Sciatic nerve (tissue), 2 donors: ENCODE measurements at places on chromosomes 13 and 19.

- no peak for DNase-seq
Measured at GRCh38 chr13:113851480-113851803, 12.4 kb downstream of the GAS6 start.

DNA sequence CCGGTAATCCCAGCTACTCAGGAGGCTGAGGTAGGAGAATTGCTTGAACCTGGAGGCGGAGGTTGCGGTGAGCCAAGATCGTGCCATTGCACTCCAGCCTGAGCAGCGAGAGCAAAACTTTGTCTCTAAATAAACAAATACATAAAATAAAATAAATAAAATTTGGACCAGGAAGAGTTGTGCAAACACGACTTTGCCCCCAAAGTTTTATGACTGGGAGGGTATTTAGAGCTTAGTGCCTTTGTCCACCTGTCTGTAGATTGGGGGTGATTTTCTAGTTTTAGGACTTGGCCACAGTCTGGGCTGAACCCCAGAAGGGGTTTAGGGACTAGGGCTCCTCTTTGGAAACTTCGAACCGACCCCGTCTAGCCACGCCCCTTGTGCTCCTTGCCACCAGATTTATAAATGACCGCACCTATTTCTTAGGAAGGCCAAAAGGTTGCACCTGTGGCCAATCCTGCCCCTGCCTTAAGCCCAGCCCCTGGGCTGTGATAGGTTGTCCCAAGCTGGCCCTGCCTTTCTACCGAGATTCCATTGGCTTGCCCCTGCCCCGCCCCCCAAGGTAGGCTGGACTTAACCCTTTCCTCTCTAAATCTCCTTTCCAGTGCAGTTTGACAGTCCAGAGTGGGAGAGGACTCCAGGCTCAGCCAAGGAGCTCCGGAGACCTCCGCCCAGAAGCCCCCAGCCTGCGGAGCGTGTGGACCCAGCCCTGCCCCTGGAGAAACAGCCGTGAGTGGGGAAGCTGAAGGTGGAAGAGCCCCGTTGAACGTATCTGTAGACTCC is 5.3 kb downstream of the SHD start:
- DNase-seq: no peak

- DNase-seq: no peak
Measured at GRCh38 chr19:7492558-7492957, 3.7 kb upstream of the PEX11G start.

GRCh38 chr13:77516342-77516789 is 19.1 kb upstream of the SCEL start:
- DNase-seq: no peak

- no peak for DNase-seq
Measured at GRCh38 chr13:112781287-112781686, 91.4 kb downstream of the ATP11A start.

DNA sequence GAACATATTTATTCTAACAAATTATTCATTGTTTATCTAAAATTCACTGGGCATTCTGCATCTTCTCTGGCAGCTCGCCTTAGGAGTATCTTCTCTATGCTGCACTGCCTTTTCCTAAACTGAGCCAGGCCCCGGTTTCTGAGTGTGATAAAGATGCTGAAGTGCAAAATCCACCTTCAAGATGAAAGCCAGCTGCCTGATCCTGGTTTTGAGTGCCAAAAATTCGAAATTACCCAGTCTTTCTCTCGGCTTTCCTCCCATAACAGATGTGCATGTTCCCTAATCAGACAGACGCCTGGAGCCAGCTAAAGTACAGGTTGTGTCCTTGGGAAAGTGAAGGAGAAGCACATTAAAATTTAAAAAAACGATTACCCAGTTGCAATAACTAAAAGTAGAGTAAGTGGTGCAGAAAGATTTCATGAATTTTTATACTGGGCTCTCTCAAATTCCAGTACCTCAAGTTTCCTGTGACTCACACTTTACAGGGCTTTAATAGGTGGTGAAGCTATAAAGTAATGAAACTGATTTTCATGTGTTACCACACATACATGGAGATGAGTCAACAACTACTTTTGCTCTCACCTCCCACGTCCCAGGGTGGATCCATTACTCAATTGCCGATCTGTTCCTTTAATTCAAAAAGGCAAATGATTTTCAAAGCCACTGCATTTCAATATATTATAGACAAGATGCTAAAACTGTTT is 65.0 kb upstream of the GTF2F2 start:
- DNase-seq: no peak

DNA sequence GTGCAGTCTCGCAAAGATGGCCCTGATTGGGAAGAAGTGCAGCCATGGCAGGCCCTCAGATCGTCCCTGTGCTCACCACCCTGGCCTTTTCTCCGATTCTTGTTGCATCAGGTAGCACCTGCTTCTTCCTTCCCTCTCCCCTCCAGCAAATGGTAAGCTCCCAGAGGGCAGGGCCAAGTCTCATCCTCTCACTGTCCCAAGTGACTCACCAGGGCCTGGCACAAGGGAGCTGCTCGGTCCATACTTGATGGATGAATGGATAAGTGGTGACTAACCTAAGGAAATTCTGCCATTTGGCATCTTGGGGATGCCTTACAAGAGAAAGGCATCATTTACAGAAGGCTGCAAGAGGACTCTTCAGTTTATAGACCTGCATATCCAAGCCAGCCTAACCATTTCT is 84.9 kb downstream of the ZIC5 start:
- DNase-seq: no peak

DNA sequence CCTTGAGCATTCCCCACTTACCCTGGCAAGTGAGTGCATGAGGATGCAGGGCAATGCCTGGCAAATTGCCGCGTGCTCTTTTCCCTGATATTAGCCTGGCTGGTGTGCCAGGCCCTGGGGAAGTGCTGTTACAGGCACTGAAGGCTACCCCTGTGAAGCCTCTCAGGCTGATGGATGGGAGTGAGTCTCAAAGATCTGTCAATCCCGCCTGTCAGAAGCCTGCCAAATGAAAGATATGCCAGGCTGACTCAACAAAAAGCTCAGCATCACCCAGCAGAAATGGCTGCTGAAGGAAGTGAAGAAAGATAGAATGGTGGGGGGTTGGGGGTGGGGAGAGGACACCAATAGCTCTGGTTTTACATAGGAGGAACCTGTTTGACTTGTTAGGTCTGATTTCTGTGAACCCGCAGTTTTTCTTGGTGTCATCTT is 112.1 kb downstream of the LACC1 start:
- no peak for DNase-seq

GRCh38 chr13:24050292-24050711 is 110.2 kb upstream of the SPATA13 start:
- peak; percentile 77 for DNase-seq

DNA sequence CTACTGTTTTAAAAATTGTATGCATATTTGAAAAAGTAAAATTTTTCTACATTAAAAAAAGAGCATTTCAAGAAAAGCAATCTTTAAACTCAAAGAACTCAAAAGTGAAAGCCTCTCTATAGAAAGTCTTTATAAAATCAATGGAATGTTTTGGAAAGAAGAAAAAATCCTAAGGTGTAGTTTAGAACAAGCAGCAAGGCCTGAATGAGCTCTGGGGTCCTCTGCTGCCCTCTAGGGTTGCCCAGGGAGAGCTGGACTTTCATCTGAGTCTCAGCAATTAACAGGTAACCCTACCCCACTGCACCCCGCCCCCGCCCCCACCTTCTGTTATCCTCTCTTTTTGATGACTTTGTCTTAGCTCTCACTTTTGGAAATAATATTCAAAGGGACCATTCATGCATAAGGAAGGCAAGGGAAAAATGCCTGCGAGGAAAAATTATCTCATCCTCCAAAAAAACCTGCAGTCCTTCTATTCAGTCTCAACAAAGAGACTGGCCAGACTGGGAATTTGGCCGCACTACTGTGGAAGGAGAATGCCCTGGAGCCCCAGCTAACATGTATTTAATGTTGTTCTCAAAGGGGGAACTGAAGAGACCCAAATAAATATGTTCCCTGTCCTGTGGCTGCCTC is 24.1 kb downstream of the SLC25A30 start:
- DNase-seq: no peak

DNA sequence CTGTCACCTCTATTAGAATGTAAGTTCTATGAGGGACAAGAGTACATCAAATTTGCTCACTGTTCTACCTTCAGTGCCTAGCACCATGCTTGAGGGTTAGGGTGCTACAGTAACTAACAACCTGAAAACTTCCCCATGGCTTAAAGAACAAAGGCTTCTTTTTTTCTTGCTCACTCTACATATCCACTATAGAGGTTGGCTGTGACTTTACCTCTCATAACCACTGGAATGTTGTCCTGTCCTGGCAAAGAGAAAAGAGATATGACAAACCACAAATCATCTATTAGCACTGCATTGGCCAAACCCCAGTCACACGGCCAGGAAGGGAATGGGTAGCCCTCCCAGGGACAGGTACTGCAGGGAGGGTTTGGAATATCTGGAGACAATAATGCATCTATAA is 23.2 kb upstream of the ACOD1 start:
- DNase-seq: no peak

- DNase-seq: no peak
Measured at GRCh38 chr13:33051632-33052031, 35.4 kb downstream of the KL start.

- DNase-seq: no peak
Measured at GRCh38 chr13:74128156-74128767, 5.9 kb downstream of the KLF12 start.

DNA sequence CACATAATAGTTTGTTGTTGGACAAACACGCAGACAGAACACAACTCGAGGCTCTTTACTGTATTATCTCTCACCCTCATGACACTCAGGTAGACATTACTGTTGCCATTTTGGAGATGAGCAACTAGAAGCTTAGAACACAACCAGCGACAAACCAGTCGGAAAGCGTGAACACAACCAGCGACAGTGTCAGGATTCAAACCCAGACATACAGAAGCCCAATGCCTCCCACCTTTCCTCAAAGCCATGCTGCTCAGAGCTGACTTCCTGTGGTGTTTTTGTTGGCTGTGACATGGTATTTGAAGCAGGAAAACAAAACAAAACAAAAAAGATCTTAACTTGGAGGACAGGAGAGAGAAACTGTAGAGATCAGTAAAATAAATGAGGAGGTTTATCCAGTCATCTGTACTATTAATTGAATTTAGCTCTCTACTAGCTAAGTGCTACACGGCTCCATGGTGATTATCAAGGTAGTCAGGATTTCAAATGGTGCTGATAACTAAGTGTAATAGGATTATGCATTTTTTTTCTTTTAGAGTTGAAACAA is 92.1 kb downstream of the STARD13 start:
- DNase-seq: no peak

DNA sequence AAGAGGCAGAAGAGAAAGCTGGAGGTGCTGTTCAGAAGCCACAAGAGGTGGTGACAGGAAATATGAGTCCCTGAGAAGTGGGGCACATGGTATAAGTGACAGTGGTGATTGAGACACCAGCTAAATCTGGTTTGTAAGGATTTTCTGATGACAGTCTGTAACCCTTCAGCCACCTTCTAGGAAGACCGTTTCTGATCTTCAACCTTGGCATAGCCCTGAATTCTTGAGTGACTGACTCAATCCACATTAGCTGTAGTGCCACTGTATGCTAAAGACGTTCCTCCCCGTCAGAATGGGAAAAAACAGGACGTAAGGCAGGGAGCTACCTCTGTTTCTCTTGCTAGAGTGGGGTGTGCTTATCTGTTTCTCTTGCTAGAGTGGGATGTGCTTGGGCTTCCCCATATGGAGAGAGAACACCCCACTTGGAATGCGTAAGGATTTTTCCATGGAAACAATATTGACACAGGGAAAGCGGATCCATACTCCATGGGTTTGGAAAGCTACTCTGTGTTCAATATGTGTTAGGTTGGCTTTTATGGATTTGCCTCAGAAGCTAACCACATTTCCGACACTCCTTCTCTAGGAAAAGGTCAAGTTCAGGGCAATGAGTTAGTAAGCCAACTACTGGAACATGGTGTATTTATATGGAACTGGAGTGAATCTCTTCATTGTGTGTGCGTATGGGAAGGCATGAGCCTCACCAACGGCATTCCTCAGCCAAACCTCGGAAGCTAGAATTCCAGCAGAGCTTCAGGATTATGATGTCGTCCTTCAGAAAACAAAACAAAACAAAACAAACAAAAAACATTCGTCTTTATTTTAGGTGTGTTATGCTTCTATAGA is 948.8 kb upstream of the SLC10A2 start:
- no peak for DNase-seq

GRCh38 chr13:81395368-81395767 is 1054.4 kb upstream of the SPRY2 start:
- no peak for DNase-seq

GRCh38 chr13:46666727-46667456 is 113.9 kb downstream of the LRCH1 start:
- no peak for DNase-seq

- no peak for DNase-seq
Measured at GRCh38 chr19:1009041-1009980, 9.1 kb downstream of the GRIN3B start.

DNA sequence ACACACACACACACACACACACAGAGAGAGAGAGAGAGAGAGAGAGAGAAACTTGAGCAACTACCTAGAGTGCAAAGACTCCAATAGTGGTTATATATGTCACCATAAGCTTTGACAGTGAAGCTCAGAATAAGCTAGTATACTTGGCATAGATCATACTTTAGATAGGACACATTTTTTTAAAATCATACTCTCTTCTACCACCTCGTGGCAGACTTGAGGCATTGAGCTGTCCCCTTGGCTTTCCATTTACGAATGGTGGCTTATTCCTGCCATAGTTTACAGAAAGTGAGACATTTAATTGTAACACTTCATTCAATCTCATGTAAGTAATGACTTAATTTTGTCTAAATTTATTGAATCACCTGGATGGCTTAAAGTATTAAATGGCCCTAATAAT is 108.2 kb downstream of the EDNRB start:
- no peak for DNase-seq

DNA sequence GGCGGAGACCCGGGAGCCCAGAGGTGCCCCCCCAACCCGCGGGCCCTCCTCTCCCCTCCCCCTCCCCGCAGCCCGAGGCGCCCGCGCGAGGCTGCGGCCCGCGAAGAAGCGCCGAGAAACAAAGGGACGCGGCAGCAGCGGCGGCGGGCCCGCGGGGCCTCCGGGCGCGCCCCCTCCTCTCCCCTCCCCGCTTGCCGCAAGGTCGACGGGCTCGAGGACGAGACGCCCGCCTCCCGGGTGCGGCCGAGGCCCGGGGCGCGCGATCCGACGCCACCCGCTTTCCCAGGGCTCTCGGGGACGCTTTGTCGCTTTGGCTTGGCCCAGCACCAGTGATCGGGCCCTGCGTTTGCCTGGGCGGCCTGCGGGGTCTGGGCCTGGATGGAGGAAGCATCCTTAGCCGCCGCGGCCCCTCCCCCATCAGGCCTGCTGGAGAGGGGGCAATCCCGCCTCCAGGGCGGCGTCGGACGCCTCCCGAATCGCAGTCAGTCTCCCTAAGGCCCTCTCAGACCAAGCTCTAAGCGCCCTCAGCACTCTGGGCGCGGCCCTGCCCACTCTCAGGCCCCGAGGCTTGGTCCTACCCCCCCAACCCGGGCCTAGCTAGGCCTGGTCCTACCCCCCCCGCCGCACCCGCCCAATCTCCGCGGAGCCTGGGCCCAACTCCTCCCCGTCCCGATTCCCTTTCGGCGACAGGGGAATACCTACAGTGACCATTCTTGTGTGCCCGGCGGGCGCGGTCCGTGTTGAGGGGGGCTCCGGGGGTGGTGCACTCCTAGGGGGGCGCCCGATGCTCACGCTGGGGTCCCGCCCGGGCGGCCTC is 740 bp downstream of the ELAVL3 start:
- DNase-seq: no peak

- DNase-seq: no peak
Measured at GRCh38 chr13:114131583-114132418, 622 bp downstream of the RASA3 start.
